CD8-positive, alpha-beta memory T cell (primary cell): ENCODE measurements at places on chromosomes 2 and 18. TPM values are rescaled to one million over a fixed set of nuclear protein-coding genes. Genes with fewer than 3 reads are reported as not detected.

GRCh38 chr2:157840568-157841156, 35.5 kb downstream of the ACVR1 start:
- no peaks in the 10 kb centered on the region for H3K36me3 ChIP-seq
- H3K27me3 ChIP-seq, result no peaks in the 10 kb centered on the region
- no peak for DNase-seq
- H3K4me3 ChIP-seq, result no peak overlapping the region
- no peak overlapping the region for H3K27ac ChIP-seq

GRCh38 chr2:209426432-209426831, 2.6 kb downstream of the MAP2 start:
- no peaks in the 10 kb centered on the region for H3K36me3 ChIP-seq
- no peak for DNase-seq
- H3K4me3 ChIP-seq, result no peak overlapping the region
- no peaks in the 10 kb centered on the region for H3K4me1 ChIP-seq

GRCh38 chr2:6771634-6772611, 93.8 kb downstream of the CMPK2 start:
- peaks cover 4% of the 10 kb centered on the region for H3K27me3 ChIP-seq
- DNase-seq, result no peak
- H3K36me3 ChIP-seq, result no peaks in the 10 kb centered on the region
- no peak overlapping the region for H3K27ac ChIP-seq
- H3K4me1 ChIP-seq, result no peaks in the 10 kb centered on the region

DNA sequence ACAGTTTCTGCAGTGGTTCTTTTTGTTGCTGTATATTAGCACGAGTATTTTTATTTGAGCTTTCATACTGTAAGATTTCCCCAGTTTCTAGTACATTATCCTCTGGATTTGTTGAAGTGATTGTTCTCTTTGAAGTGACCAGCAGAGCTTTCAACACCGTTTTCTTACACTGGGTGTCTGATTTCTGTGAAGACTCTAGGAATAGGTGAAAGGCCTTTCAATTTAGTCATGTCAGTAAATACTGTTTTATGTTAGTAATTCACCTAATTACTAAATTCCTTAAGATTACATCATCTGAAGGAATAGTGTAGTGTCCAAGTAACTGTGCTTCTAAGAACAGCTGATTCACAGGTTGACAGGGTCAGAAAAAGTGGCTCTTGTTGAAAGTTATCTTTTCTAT, 2.3 kb downstream of the PPM1B start:
- no peak overlapping the region for H3K27ac ChIP-seq
- peak overlapping the region; percentile 83 for H3K4me3 ChIP-seq
- no peaks in the 10 kb centered on the region for H3K36me3 ChIP-seq
- peaks cover 56% of the 10 kb centered on the region for H3K4me1 ChIP-seq
- no peaks in the 10 kb centered on the region for H3K27me3 ChIP-seq

GRCh38 chr2:40126006-40126405, 325.9 kb downstream of the SLC8A1 start:
- H3K4me1 ChIP-seq, result no peaks in the 10 kb centered on the region
- H3K27ac ChIP-seq, result no peak overlapping the region
- no peaks in the 10 kb centered on the region for H3K27me3 ChIP-seq
- H3K36me3 ChIP-seq, result no peaks in the 10 kb centered on the region
- DNase-seq, result no peak

The EML6 gene
- 2.3 TPM for total RNA-seq

The COL6A3 gene
- total RNA-seq, result 9.5 TPM

The SP140L gene
- total RNA-seq, result 31.4 TPM
